ENCODE measurements at places on chromosomes 2 and 18.

GRCh38 chr2:80117401-80117800, 187.2 kb downstream of the LRRTM1 start:
- no peak for DNase-seq

- no peak for DNase-seq
Observed at GRCh38 chr2:97963880-97964279, 31.9 kb downstream of the TMEM131 start.

GRCh38 chr2:49807689-49808088, 653.4 kb upstream of the FSHR start:
- DNase-seq: no peak

GRCh38 chr2:112682101-112682500, 36.4 kb downstream of the SLC20A1 start:
- DNase-seq: no peak

- no peak for DNase-seq
Observed at GRCh38 chr2:202187570-202187969, 50.8 kb downstream of the SUMO1 start.

GRCh38 chr2:159613091-159613490, 3.3 kb downstream of the BAZ2B start:
- DNase-seq: no peak

GRCh38 chr2:230318190-230319121, 8.5 kb upstream of the SP140L start:
- no peak for DNase-seq

GRCh38 chr2:152304836-152305235, 30.1 kb upstream of the FMNL2 start:
- peak; percentile 81 for DNase-seq
